ENCODE measurements at places on chromosomes 6 and 20.

- DNase-seq, result no peak
Observed at GRCh38 chr6:111646942-111647341, 41.3 kb upstream of the TRAF3IP2 start.

DNA sequence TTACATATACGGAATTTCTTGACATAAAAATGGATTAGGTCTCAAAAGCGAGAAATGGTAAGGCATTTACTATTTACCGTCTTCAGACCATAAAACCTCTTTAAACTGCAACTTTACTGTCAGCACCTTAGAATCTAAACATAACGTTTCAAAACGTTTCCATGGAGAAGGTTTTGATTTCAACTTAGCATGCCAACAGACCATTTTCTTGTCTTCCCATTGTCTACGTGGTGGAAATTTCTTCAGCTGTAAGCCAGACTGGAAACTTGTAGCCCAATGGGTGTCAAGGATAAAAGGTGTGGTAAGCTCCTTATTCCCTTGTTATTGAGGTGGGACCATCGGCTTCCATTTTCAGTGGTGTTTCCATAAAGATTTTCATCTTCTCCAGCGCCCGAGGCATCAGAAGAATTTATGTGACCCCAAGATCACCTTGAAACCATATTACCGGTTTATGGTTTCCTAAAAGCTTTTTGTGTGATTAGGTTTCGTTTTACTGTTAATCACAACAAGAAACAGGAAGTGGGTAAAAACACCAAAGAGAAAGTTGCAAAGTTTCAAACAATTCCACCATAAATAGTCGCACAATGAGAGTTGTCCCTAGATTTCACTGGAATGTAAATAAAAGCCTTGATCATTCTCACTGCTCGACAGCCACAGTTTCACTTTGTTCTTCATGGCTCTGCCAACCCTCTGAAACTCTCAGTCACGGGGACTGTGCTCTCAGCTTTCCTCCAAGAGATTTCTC is 63.0 kb upstream of the CD2AP start:
- no peak for DNase-seq

DNA sequence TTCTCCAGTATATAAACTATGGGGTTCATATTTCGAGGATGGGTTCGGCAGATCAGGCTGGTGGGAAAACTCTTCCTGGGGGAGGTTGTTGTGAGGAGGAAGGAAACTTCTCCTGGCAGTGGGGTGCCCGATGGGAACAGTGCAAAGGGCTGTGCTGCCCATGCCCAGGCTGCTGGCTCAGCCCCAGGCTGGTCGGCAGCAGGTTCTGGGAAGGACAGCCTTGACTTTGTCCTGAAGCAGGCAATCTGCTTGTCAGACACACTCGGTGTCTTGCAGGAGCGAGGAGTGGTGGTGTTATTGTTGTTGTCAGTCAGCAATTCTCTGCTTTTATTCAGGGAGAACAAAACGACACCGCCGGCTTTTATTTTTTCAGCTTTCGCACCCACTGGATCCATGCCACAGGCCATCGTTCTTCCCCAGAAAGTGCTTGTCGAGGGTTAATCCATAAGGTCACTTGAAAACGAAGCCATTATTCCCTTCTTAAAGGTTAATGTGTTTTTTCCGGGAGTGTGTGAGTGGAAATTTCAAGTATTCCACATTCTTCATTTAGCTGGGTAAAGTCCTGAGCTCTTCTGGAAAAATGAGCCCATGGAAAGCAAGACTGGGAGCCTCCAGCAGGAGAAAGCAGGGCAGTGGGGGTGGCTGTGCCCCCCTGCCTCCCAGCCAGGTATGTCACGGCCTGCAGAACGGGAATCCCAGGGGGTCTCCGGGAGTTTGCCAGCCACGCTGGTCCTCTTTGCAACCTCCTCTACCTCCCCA is 57.0 kb upstream of the STX16 start:
- DNase-seq, result no peak

- no peak for DNase-seq
Observed at GRCh38 chr6:8080362-8081151, 16.4 kb upstream of the BLOC1S5 start.

- DNase-seq, result no peak
Observed at GRCh38 chr20:23022849-23023248, 12.3 kb upstream of the SSTR4 start.
